ENCODE measurements at places on chromosomes 2 and 18. TPM values are rescaled to one million over a fixed set of nuclear protein-coding genes. Genes with fewer than 3 reads are reported as not detected.

- ATAC-seq, result no peak
Observed at GRCh38 chr2:43899589-43899988, 60.8 kb downstream of the ABCG8 start.

DNA sequence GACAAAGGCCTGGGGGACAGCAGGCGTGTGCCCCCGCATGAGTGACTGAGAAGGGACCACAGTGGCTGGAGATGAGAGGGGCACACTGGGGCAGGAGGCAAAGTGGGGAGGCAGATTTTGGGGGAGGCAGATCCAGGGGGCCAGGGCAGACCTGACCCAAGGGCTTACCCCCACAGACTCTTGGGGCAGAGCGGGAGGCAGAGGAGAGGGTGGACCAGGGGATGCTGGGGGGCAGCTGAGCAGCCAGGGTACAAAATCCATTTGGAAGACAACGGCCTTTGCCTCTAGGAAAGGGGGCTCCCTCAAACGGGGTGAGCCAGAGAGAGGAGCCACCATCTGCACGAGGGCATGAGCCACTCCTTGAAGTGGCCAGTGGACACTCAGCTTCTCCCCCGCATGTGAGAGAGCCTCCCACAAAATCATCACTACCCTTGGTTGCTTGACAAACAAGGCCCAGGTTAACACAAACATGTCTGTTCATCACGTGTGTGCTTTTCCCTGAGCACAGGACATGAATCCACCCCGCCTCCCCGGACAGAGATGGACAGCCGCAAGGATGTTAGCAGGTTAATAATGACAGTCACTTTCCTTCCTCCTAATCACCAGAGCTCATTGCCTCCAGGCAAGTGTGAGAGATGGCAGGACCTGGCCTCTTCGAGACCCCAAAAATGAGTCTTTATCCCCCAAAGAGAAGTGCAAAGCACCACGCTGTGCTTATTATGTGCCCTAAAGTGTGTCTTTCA is 72.0 kb upstream of the RAB6C start:
- ATAC-seq, result no peak

GRCh38 chr2:97662386-97662894 is 1.4 kb downstream of the ACTR1B start:
- ATAC-seq, result no peak

GRCh38 chr2:28403370-28403956 is 10.8 kb downstream of the FOSL2 start:
- ATAC-seq, result no peak

GRCh38 chr2:209579230-209579749 is 155.4 kb downstream of the MAP2 start:
- no peak for ATAC-seq

DNA sequence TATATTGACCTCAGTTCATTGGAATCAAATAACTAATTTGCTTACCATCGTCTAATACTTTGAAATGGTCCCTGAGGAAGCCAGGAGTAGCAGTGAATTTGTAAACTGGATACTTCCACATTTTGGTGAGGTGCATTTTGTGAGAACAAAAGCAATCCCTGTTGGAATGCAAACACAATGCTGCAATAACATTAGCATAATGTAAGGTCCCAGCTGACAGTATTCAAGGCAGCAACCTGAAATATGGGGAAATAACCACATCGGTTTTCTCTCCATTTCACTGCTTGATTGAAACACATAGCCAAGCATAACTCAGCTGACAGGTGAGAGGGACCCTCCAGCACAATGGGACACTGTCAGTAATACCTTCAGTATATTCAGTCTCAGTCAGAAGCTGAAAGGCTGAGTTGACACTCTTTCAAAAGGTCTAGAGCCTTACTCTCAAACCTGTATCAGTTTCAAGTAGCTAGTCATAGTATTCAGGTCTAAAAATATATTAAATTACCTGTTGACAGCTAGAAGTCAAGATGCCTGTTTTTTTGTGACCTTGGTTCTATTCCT is 1311.9 kb upstream of the NRXN1 start:
- ATAC-seq, result no peak

DNA sequence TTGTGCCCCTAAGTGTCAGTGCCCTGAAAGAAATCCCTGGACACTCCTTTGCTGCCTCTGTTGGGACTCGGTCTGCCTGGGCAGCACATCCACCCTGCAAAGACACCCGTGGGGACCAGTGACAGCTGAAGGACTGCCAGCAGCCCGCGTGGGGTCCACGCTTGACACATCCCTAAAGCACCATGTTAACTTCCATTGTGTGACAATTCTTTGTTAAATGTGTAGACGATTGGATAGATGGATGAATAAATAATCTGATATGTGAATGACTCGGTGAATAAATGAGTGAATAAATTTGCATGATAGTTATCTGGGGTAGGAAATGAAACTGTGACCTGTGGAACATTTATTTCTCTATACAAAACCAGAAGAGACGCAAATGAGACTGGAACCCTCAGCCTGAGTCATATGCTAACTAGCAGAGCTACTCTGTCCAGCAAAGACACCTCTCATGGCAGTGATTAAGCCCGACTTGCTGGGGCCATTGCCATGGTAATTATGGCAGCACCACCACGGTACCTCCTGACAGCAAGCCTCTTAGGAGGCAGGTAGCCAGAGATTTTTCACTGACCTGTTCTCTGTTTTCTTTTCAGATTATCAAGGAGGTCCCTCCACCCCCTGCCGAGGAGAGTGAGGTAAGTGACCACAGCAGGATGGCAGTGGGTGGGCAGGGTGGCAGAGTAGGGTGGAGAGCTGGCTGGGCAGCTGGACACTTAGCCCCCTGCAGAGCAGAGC is 156.8 kb downstream of the ANTXR1 start:
- no peak for ATAC-seq

- no peak for ATAC-seq
Observed at GRCh38 chr18:644395-645004, 13.0 kb upstream of the TYMS start.

DNA sequence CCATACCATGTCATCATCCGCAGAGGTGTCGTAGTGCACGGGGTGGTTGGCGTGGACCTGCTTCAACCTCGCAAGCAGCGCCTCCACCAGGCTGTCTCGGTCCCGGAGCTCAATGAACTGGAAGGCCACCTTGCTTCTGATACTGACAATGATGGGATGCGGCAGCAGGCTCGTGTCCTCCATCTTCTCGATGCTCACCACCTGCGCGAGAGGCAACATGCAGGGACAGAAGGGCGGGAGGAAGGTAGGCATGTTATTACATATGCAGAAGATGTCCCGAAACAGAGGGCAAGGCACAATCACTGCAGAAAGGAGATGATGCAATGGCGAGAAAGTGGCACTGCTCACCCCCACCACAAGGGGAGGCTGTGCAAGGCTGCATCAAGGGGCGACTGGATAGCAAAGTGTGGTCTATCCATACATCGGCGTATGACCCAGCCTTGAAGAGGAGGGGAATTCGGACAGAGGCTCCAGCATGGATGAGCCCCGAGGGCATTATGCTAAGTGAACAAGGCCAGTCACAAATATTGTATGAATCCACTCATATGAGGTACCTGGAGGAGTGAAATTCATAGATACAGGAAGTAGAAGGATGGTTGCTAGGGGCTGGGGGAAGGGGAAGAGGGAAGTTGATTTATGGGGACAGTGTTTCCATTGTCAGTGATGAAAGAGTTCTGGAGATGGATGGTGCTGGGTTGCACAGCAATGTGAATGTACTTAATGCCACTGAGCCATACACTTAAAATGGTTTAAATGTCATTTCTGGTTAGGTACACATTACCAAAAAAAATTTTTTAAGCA is 36.6 kb downstream of the RPL31 start:
- ATAC-seq, result no peak

DNA sequence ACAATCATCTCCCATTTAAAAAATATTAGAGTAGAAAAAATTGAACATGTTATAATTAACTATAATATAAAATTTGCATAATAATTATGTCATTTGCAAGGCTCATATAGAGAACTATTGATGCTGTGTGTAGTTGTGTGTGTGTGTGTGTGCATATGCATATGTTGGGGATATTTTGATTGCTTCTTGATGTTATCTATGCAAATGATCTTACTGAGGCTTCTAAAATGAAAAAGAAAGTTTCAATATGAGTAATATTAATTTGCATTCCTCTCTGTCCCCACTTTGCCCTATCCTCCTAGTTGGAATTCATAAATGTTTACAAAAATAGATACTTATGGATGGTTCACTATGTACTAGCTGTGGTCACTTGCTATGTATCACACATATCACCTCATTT is 523.3 kb downstream of the TRIB2 start:
- no peak for ATAC-seq

DNA sequence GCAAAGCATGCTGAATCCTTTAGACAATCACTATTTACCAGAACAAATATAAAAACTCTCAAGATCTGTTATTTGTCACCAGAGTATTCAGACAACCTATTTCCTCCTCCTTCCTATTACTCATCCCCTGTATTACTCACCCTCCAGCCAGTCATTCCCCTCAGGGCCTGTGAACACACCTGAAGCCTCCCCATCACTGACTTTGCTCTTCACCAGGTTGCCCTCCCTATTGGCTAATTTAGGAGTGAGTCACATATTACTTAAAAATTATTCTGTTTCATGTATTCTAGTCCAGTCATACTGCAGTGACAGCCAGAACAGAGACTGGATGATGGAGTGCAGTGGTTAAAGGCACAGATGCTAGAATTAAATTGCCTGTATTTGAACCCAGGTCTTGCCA is 3.7 kb upstream of the ATG16L1 start:
- no peak for ATAC-seq

- ATAC-seq, result no peak
Observed at GRCh38 chr2:102025016-102025501, 33.3 kb downstream of the IL1R2 start.

DNA sequence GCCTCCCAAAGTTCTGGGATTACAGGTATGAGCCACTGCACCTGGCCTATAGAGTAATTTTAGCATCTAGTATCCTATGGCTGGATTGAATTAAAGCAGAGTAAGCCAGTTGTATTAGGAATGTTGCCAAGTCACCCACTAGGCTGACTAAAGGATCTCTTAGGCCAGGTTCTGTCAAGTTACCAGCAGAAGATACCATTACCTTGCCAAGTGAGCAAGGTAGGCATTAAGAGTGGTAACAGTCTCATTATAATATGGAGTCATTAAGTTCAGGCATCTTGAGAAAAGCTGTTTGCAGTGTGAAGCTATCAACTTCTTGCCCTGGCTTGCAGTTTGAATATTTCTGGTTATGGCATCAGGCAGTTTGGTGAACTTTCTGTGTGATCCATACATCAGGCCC is 37.0 kb upstream of the MTCL1 start:
- no peak for ATAC-seq

DNA sequence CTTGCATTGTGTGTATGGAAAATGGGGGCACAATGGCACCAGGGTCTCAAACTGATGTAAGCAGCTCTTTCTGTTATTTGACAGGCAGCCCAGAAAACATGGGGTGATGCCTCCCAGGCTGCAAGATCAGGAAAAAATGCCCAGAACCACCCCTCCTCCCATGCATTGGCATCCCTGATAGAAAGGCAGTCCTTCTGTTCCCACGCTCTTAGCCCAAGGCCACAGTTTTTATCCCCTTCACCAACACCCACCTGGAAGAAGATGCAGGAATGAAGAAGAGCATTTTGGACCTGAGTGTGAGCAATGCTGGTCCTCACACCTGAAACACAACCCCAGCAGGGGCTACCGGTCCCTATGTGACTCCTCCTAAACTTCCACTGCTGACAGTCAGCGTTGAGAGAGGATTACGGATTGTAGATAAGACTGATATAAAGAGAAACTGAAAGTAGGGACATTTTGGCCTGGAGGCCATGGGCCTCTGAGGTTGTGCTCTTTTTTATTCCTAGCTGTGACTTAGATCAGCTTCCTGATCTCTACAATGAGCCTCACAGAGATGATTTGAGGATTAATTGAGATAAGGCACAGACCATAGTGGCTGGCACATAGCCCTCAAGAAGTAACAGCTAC is 386.0 kb upstream of the ATP5MC3 start:
- ATAC-seq, result no peak

- no peak for ATAC-seq
Observed at GRCh38 chr2:60438653-60439052, 114.8 kb downstream of the BCL11A start.

DNA sequence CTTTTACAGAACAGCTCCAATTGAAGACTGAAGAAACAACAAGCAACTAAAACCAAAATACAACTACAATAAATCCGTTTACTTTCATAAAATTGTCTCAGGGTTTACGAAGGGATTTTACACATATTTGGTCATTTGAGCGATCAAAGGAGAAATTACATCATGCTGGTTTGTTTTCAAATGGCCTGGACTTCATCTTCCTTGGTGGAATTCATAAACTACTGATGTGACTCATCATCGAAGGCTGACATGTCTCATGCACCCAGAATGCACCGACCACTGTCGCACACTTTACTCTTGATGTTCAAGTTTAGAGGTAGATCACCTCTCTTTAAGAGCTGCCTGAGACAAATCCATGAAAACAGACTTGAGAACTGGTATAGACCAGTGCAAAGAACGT is 25.6 kb upstream of the PMAIP1 start:
- no peak for ATAC-seq

MYO5B gene
- 18.3 TPM for total RNA-seq

BMP10 gene
- not detected for total RNA-seq

UCN gene
- total RNA-seq, result 5.0 TPM

SPC25 gene
- not detected for total RNA-seq

FIGN gene
- total RNA-seq, result 5.9 TPM

ERMN gene
- not detected for total RNA-seq

SLC25A52 gene
- not detected for total RNA-seq

STARD6 gene
- total RNA-seq, result not detected

MLPH gene
- 13.8 TPM for total RNA-seq

SPRED2 gene
- 12.5 TPM for total RNA-seq

Measured in gastroesophageal sphincter (tissue), 4 donors.